NCI-H2227 treated with DMSO at 0.1 percent for 48 hours (cell line): ENCODE measurements at places on chromosomes 6 and 20.
A peak's percentile ranks its signal among the peaks of the same experiment; 100 is the strongest.

- DNase-seq, result no peak
These were observed 30.4 kb upstream of the TRERF1 start for GRCh38 chr6:42482174-42482573.

GRCh38 chr20:15188415-15188814, 851.0 kb upstream of the FLRT3 start:
- no peak for DNase-seq

DNA sequence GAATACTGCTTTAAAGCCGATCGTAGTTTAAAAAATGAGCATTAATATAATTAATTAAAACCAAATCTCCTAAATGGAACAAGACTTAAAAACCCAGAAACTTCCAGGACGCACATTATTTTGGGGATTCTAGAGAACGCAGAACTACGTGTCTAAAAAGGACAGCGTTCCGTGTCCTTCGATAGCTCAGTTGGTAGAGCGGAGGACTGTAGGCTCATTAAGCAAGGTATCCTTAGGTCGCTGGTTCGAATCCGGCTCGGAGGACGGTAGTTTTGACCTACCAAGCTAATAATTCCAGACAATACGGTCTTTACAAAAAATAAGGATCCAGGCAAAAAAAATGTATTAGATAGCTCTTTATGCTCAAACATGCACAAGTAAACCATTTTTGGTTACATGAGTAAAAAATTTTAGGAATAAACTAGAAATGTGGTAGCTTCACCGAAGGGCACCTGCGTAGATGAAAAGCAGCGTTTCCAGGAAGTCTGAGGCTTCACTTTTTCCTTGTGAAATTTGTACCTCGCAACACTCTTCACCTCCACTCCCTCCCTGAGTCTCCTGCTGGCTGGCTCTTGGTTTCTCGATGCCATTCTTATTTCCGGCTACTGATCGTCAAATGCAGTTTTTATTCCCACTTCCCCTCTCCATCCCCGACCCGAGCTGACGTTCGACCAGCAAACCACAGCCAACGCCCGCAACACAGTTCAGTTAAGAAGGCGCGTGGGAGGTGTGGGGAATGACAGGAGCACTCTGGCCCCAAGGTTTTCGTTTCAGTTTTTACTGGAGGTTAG, 19.6 kb upstream of the ABT1 start:
- DNase-seq, result peak; percentile 72

- DNase-seq, result no peak
These were observed 603 bp downstream of the TASP1 start for GRCh38 chr20:13638162-13638495.

DNA sequence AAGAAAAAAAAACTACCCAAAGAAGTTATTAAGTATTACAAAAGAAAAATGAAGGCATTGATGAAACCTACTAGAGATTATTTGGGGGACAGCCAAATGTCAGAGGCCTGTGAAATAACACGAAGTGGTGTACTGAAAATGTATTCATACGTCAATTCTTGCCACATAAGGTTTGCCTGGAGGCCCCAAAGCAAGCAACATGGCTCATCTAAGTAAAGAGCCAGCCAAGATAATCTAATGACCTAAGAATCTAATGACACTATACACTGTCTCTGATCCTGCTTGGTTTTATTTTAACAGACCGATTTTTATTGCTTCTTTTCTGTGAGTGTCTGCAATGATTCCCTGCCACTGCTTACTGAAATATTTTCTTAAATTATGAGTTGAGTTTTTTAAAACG, 34.7 kb downstream of the FILIP1 start:
- no peak for DNase-seq

GRCh38 chr20:36491901-36492617, 49.3 kb upstream of the MYL9 start:
- no peak for DNase-seq

- no peak for DNase-seq
These were observed 280.2 kb downstream of the CDKAL1 start for GRCh38 chr6:20814494-20814893.

- no peak for DNase-seq
These were observed 16.8 kb upstream of the SYNDIG1 start for GRCh38 chr20:24452498-24453127.

- no peak for DNase-seq
These were observed 78.0 kb upstream of the TMEM181 start for GRCh38 chr6:158481690-158482473.

- DNase-seq, result no peak
These were observed 36.9 kb upstream of the CD2AP start for GRCh38 chr6:47440719-47441118.

- no peak for DNase-seq
These were observed 83.4 kb downstream of the TFAP2A start for GRCh38 chr6:10331334-10331968.

DNA sequence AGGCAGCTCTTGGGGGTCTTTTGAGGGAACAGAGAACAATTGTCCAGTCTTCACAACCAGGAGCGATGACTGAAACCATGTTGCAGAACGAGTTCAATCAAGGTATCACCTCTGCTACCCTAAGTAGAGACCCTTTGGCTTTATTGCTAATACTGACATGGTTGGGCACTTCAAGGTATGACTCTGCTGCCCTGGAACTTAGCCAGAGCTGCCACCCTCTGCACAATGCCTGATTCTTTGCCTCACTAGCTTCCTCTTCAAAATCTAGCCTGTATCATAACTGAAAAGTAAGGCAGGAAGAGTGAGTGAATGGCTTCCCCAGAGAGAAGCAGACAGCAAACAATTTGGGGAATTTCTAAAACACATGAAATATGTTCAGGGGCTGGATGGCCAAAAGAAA, 592.7 kb upstream of the NRSN1 start:
- no peak for DNase-seq

- no peak for DNase-seq
These were observed 718.7 kb upstream of the ADGRB3 start for GRCh38 chr6:67916399-67916798.

GRCh38 chr6:16238057-16238962, at the start of gene GMPR:
Gene GMPR (plus strand): TSS chr6:16238587. CDS start chr6:16238694, 107 bp downstream.
- DNase-seq, result no peak

DNA sequence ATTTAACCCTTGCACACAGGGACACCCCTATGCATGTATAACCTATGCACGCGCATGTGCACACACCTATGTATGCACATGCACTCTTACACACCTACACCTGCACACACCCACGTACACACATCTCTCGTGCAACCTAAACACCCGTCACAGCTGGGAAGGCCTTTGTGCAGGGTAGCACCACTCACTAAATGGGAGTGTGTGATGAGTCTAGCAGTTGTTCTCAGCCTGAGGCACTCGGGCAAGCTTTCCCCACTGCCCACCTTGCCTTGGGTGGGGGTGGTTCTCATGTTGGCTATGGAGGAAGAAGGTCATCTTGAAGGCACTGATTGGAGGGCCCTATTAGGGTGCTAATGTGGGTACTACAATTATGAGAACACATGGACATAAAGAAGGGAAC, 85.8 kb downstream of the DLL1 start:
- no peak for DNase-seq

GRCh38 chr20:4322499-4322898, 307.1 kb upstream of the RNF24 start:
- no peak for DNase-seq

DNA sequence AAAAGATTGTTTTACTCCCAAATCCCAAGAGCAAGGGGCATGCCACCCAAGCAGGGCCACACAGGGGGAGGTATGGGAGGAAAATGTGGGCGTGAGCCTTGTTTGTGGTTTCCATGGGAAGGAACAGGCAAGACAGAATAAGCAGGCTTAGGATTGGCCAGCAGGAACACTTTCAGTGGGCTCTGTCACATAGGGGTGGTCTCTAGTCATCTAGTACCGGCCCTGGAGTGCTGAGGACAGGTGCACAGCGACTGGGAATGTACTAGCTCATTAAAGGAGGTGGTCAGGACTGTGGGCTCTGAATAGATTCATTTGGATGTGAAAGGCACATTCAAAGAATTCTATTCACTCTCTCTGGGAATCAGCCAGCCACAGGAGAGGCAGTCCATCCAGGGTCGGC, 175.6 kb downstream of the TBC1D7 start:
- DNase-seq, result no peak

DNA sequence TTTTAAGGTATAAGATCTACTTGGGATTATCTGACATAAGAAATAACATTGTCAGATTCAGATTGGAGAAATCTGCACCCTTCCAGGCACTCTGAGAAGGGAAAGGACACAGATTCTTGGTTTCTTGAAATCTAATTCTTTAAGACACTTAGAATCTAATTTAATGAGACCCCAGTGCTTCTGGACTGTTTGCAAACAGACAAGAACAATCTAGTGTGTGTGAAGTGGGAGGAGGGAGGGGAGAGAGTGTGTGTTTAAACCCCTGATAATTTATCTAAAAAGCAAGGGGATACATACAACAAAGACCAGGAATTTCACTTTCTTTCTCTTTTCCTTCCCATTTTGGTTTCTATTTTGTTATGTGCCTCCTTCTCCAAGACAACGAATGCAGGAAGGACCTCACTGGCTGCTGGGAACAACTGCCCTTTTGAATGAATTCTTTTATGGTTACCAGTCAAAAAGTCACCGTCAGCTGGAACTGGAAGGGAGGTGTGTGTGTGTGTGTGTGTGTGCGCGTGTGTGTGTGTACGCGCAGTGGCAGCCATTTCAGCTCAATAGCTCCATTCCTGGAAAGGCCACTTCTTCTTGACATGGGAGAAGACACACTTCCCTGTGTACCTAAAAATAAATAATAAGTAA, 129.4 kb downstream of the BCAS1 start:
- DNase-seq, result peak; percentile 81

GRCh38 chr20:59153832-59154231, 9.8 kb upstream of the ZNF831 start:
- no peak for DNase-seq

DNA sequence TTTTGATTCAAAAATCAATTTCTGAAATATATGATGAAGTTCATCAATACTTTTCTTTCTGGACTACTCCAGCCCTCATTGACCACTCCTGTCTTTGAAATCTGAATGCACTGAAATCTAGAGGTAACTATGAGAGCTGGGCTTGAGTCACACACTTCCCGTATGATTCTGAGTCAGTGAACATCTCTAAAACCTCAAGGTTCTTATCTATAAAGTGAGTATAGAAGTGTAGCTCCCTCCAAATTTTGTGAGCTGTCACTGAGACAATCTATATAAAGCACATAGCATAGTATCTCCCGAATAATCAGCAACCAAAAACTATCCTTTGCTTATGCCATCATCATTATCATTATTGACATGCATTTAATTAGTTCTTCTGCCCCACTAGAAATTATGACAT, 182.4 kb downstream of the TSHZ2 start:
- no peak for DNase-seq

- no peak for DNase-seq
These were observed 5.8 kb downstream of the FLRT3 start for GRCh38 chr20:14331646-14332045.

GRCh38 chr6:70107852-70108629, 194.8 kb downstream of the COL9A1 start:
- peak; percentile 48 for DNase-seq

DNA sequence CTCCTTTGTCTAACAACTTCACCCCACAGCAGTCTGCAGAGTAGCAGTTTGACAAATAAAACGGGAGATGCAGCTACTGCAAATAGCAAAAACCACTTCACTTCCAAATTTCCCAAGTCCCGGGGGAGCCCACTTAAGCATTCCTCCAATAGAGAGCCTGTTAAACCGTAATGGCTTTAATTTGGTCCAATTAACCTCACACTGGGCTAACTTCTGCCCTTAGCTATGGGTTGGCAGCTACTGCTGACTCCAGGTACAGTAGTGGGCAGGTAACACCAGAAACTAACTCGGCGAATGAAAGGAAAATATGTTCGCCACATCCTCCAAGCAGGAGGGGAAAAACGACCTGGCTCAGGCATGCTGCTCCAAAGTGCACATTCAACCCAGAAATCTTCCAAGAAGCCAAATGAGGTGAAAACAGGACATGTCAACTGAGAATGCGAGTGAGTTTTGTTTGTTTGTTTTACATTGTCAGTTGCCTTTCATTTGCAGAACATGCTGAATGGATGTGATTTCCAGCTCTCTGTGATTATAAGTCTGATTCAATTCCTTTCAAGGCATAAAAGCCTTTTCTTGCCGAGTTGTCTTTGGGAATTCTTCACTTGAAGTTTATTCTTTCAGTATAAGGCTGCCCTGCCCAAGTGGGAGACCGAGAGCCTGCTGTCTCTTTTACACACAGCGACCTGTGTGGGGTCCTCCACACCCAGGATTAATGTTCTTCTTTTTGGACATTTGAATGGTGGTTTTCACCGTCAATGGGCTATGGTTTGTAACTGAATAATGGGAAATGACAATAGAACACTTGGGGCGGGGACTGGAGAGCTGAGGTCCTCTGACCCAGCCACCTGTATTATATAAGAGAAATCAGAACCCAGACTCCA, 117.3 kb upstream of the ARMC2 start:
- DNase-seq, result peak; percentile 1

DNA sequence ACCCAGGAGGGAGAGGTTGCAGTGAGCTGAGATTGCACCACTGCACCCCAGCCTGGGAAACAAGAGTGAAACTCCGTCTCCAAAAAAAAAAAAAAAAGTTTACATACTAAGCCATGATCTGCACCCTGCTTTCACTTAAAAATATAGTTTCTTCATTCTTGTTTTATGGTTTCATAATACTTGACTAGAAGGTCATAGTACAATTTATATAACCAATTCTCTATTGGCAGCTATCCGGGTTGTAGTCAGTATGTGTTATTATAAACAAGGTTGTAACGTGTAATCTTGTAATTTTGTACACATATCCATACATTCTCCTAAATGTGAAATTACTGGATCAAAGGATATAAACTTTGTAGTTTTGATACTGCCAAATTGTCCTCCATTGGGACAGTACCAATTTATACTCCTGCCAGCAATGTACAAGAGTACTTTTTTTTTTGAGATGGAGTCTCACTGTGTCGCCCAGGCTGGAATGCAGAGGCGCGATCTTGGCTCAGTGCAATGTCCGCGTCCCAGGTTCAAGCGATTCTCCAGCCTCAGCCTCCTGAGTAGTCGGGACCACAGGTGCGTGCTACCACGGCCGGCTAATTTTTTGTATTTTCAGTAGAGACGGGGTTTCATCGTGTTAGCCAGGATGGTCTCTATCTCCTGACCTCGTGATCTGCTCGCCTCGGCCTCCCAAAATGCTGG, 144.8 kb downstream of the GJA10 start:
- no peak for DNase-seq

- no peak for DNase-seq
These were observed 29.9 kb downstream of the MAN1A1 start for GRCh38 chr6:119319694-119320093.

DNA sequence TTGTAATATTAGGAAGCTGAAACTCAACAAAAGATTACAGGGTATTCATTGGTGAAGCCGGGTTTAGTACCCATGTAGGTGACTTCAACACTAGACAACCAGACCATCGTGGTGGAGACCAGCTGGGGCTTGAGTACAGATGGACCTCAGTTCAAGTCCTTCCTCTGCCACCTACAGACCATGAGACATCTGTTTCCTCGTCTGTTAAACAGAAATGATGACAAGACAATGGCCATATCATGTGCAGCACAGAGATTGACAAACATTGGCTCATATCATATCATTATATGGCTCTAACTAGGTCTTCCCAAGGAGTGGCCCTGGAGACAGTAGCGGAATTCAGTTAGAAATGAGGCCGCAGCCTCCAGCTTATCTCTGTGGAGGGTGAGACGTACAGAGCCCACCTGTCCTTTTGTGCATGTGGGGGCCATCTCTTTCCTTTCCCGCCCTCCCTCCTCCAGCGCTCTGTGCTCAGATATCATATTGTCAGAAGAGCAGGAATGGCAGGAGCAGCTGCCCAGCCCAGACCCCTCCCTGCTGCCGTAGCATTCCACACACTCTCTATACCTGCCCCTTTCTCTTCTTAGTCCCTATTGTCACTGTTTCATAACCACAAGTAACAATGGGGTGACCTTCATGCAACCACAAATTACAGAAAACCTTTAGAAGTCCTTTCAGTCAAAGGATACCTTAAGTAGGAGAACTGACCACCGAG, 75.1 kb downstream of the LY86 start:
- no peak for DNase-seq

GRCh38 chr6:4274382-4275082, 139.2 kb upstream of the ECI2 start:
- DNase-seq, result no peak
